Right ventricle myocardium superior (tissue), 1 donor: ENCODE measurements at places on chromosomes 3 and 15. TPM values are rescaled to one million over a fixed set of nuclear protein-coding genes. Genes with fewer than 3 reads are reported as not detected.

GRCh38 chr3:23567917-23568316, 237.8 kb upstream of the UBE2E1 start:
- DNase-seq: no peak

- DNase-seq: no peak
Measured at GRCh38 chr3:132444383-132444782, 27.1 kb downstream of the DNAJC13 start.

DNA sequence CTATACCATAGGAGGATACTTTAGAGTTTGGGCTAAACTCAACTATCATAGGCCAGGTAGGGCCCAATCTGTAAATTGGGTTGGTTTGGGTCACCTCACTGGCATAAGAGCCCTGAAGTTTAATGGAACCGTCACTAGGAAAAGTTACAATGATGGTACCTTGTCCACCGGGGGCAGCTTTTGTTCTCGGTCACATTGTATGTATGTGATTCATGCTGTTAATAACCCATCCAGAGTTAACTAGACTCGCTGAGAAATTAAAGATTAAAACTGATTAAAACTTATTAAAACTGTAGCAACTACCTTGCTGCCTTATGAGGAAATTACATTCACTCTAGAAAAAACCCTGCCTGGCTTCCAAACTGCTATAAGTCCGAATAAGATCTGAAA, 145.0 kb upstream of the TMCO5A start:
- DNase-seq: no peak

GRCh38 chr3:144496141-144496835, 524.7 kb downstream of the DIPK2A start:
- DNase-seq: no peak

GRCh38 chr3:72338082-72338941, 509.9 kb downstream of the SHQ1 start:
- no peak for DNase-seq

- DNase-seq: no peak
Measured at GRCh38 chr3:175163686-175164085, 304.6 kb downstream of the NAALADL2 start.

- DNase-seq: no peak
Measured at GRCh38 chr3:127712881-127713771, 40.4 kb downstream of the ABTB1 start.

DNA sequence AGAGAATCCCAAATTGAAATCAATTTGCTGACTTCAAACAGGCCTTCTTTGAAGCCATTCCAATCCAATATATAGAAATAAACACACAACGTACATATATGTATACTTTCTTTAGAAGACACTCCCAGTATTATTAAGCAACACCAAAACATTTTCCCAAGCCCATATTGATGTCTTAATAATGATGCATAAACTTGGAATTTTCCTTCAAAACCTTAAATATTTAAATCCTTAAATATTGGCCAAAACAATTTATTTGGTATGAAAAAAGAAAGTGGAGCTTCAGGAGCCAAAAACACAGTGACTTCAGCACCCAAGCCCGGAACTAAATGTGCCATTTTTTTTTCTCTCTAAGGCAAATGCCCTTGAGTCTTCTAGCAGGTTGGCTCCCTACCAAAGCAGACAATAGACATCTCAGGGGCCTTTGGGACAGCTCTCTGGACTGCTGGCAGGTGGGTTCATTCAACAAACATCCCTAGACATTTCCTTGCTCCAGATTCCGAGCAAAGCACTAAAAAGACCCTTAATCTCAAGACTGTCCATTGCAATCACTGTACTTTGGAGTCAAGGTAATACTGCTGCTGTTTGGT, 384.7 kb downstream of the NTRK3 start:
- no peak for DNase-seq

- no peak for DNase-seq
Measured at GRCh38 chr3:111956995-111957734, 21.7 kb upstream of the ABHD10 start.

GRCh38 chr3:19074257-19074900, 73.9 kb upstream of the KCNH8 start:
- no peak for DNase-seq

DNA sequence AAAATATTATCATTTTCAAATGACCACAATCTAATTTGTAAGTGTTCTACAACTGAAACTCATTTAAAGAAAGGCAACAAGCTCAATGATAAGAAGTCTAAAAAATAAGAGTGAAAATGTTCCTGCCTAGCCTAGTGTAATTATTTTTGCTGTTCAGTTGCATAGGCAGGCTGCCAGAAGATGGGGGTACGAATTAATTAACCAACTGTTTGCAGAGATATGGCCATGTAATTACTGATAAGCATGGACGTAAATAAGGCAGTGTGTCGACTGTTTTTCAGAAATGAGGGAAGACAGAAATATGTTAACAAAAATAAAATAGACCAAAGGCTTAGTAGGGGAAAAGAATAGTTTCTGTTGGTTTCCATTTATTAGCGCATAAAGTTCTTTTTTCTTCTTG, 24.7 kb upstream of the SCAANT1 start:
- DNase-seq: no peak

DNA sequence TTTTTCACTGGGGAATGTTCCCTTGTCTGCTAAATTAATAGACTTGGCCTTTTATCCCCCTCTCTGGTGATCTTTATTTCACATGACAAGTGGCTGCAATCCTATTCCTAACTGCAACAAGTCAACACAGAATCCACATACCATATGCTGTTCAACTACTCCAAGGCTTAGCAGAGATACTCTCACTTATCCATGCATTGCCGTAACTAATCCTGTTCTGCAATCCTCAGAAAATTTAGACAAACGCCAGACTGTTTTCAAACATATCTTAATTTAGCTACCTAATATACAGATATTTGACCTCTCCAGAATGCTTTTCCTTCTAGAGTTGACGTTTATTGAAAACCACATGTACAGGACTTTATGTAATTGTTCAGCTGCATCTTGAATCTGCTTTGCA, 37.9 kb downstream of the EID1 start:
- DNase-seq: no peak

DNA sequence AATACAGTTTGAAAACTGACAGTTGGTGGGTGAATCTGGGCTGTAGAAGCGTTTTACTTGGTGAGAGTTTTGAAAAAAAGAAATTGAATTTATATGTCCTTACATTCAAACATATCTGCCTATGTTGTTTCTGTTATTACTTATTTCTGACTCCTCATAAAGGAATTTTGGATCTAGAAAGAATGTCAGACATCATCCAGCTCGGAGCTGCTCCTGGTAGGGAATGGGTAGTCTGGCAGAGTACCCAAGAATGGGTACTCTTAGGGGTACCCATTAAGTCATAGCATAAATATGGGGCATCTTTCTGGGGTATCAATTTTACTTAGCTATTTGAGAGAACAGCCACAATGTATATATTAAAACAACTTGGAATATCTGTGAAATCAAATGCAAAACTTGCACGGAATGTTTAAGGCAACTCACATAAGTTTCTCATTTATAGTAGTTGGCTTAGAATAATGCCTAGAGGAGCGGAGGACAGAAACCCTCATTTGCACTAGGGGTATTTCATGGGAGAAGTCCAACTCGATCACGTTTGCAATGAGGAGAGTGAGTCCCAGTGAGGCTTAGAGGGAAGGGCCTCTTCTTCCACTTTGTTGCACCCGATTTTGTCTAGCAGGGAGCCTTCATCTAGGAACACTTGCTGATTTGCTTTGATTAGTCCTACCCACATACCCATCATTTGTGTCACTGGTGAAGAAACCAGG, 2.4 kb upstream of the LARP6 start:
- DNase-seq: no peak

DNA sequence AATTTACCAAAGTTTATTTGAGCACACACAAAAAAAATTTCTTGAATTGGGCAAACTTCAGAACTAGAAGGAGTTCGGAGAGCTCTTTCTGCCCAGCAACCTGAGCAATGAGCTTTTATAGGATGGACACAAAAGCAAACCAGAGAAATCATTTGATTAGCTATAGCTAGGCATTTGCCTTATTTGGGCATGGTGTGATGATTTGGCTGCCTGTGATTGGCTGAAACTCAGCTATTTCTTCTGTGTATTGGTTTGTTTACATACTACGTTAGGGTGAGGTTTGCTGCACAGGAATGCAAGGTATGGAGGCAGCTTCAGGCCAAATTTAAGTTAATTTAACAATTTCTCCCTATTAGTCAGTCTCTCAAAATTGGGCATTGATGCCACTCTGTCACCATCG, 65.1 kb downstream of the NEK11 start:
- no peak for DNase-seq

DNA sequence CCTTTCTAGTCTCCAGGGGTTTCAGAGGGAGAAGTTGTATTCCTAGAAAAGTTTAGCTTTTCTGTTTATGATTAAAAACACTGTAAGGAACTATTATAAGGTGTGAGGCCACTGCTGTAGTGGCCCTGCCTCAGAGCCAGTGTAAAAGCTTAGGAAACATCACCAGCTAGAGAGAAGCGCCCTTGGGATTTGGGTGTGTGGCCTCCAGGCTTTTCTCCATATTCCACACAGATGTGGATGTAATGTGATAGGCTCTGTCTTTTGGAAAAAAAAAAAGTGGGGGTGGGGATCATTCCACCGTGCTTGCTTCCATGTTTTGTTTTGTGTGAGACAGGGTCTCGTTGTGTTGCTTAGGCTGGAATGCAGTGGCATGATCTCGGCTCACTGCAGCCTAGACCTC, 13.9 kb downstream of the SEC61A1 start:
- no peak for DNase-seq

- no peak for DNase-seq
Measured at GRCh38 chr3:45132568-45133211, 13.5 kb downstream of the CDCP1 start.

- no peak for DNase-seq
Measured at GRCh38 chr15:68345481-68345880, 67.9 kb downstream of the FEM1B start.

- DNase-seq: no peak
Measured at GRCh38 chr15:47573673-47574072, 143.6 kb upstream of the SEMA6D start.

DNA sequence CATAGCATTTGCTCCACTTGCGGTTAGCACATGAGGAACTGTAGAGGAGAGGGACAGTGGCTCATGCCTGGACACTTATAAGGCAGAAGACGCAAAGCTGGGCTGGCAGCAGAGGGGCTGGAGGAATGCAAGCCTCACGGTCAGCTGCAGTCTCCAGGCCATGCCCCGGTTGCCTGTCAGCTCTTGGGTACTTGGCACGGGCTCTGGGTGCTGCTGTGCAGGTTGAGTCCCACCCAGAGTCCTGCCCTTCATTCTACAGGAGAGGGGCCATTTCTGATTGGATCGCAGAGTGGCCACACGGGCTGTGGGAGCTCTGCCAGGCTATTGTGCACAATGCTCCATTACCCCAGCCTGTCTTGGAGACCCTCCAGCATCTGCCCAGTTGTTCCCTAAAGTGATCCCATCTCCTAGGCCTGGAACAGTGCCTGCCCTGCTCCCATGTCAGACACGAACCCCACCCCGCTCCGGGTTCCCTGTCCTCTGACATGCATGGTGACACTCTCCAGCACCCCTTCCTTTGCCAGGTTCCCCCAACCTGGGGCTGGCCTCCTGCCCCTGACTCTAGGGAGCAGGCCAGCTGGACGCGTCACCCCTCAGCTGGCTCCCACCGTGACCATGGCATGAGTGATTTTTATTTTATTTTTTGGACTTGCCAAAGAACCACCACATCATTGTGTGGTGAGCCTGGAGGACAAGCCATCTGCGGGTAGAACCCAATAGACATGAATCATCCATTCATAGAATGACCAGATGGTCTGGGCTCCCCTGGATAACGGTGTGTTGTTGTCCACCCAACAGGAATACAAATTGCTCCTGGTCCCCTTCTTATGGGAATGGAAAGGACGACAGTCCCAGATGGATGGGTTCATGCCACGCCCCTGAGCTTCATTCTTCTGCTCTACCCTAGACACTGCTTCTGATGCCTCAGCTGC, 51.0 kb upstream of the KLF13 start:
- no peak for DNase-seq

DNA sequence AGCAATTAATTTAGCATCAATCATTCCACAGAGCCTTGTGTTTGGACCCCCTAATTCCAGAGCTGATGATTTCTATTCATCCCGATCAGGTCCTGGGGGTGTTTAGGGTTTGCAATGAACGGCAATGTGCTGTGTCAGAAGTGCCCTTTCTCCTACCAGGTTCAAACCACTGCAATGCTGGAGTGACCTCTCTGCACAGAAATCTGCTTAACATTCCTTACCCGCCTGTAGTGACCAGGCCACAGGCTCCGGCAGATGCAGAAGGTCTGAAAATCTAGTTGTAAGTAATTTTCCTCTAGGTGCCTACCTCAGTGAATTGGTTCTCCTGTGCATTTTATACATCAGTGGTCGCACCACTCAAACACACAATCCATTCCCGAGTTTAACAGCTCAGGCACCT, 725.3 kb upstream of the CFAP20DC start:
- DNase-seq: no peak

GRCh38 chr3:112498914-112499711, at the start of gene BTLA:
Gene BTLA, minus strand, starts transcription at chr3:112499472. Its CDS starts 114 bp downstream, at chr3:112499358.
- no peak for DNase-seq

GRCh38 chr15:99021694-99022093, 14.1 kb upstream of the PGPEP1L start:
- DNase-seq: no peak

Gene FHIT
- 21.5 TPM for total RNA-seq

Gene STARD9
- total RNA-seq: 5.4 TPM

Gene GHRL
- total RNA-seq: not detected

Gene CATSPER2
- 1.1 TPM for total RNA-seq

Gene IL17RD
- 5.0 TPM for total RNA-seq

Gene ACOX2
- total RNA-seq: 33.3 TPM

Gene CKMT1B
- 0.75 TPM for total RNA-seq

Gene GOLGA8G
- total RNA-seq: not detected

Gene PLCH1
- total RNA-seq: 1.3 TPM

Gene ZNF770
- total RNA-seq: 41.8 TPM

Gene OIP5
- total RNA-seq: not detected

Gene RTP4
- total RNA-seq: 0.70 TPM

Gene CP
- total RNA-seq: 4.7 TPM
